ENCODE measurements at places on chromosomes 12 and 14.

GRCh38 chr12:53495903-53496751, 3.1 kb downstream of the MAP3K12 start:
- peak; percentile 82 for DNase-seq

DNA sequence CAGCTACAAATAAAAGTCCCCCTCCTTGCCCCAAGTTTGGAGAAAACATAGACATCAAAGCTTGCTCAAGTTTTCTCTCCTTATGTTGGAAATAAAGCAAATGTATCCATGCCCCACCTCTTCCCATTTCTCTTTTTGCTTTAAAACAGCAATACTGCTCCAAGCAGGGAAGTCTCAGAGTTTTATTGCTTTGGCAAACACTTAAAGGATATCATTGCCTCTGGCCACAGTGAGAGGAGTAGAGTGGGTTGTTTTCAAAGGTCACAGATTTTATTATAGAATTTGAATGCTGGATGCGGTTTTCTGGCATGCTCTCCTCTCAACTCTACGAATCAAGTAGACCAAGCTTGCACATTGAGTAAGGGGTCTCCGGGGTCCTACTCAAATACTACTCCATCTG, 149.7 kb downstream of the TTC7B start:
- no peak for DNase-seq

- no peak for DNase-seq
Observed at GRCh38 chr14:85224241-85224640, 305.7 kb upstream of the FLRT2 start.

- no peak for DNase-seq
Observed at GRCh38 chr12:27901959-27902358, 70.6 kb downstream of the PTHLH start.

DNA sequence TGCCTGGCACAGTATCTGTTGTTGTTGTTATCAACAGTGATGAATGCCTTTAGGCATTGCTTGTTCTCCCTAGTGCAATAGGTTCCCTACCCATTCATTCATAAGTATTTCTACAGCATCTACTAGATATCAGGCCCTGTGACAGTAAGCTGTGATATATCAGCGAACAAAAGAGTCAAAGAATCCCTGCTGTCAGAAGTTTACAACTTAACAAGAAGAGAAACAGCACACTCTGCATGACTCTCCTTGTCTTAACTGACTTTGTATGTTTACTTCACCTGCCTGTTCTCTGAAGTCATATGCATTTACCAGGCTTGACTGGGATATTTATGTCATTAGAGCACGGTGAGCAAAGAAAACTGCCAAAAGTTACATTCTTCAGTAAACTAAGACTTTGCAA, 452.2 kb upstream of the RPL10L start:
- DNase-seq, result no peak

- no peak for DNase-seq
Observed at GRCh38 chr14:21860172-21860571, 186.6 kb upstream of the OR4E1 start.

DNA sequence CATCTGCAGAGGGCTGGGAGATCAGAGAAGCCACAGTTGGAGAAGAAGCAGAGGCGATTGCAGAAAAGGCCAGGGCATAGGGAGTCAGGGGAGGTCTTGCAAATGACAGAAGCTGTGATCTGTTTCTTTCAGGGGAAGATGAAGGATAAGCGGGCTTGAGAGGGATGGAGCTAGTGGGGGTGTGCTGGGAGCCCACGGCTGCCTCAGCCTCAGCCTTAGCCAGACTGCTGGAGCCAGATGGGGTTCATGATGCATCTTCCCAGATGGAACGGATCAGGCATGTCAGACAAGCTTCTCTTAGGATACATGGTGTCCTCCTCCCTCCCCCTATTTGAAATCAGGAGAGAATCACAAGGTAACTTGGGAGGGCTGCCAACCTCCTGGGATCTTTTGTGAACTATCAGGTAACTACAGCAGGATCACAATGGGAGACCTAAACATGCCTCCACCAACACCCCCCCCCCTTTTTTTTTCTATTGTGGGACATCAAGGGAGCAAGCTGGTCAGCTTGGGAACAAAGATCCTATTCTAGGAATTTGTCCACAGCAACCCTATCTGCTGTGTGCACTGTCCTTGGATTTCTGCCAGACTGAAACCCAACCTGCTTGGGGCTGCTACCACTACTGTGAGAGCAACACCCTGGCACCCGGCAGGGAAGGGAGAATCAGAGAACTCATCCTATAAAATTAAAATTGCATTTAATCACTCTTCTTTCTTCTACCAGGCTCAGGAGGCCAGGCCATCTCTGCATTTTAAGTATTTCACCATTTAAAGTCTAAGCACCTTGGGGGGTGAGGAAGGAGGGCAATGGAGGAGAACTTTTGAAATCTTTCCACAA, 10.7 kb upstream of the ATP2A2 start:
- peak; percentile 65 for DNase-seq

GRCh38 chr14:61178226-61179060, 102.7 kb downstream of the TMEM30B start:
- no peak for DNase-seq

DNA sequence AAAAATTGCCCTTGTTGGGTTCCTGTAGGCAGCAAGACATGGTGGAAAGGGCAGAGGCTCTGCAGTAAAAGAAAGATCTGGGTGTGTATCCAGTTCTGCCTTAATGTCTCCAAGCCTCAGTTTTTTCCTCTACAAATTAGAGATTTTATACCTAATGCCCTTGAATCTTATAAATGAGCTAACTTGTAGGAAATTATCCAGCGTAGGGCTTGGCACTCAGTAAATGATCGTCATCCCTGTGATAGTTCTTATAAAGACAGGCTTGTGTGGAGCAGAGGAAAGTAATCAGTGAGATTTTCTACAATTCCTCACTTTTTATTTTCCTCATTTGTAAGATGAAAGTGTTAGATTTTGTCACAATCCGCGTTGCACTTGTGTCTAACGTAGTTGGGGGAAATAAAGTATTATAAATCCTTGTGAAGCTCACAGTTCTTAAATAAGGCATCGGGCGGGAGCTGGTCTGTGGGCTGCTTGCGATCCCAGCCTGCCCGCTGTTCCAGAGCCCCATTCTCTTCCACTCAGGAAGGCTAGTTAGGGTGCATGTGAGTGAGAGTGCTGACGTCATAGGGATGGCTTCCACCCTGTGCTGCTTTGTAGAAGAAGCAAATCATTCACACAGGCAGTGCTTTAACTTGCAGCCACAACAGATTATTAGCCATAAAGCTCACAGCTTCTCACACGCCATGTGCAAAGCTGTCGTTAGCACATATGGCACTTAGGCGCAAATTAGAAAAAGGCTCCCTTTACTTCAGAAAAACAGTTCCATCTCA, 87.6 kb downstream of the EML1 start:
- no peak for DNase-seq

DNA sequence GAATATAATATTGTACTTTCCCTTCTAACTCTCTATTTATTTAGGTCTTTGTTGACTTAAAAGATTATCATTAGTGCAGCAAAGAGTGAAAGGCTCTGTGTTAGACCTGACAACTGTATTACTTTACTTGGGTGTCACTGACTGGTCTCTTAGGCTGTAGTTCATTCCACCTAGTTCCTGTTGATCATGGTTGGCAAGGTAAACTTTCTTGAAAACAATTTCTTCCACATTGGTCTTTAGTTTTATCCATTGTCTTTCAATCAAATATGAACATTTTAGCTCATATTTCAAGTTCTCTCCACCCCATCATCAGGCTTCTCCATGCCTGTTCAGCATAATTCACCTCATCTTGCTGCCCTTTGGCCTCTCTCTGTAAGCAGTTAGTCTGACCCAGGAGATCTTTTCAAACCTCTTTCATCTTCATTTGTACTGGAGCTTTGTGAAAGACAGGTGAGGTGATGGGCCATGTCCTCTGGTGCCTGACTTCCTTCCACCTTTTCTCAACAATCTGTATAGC, 32.1 kb upstream of the PPM1H start:
- DNase-seq, result no peak

DNA sequence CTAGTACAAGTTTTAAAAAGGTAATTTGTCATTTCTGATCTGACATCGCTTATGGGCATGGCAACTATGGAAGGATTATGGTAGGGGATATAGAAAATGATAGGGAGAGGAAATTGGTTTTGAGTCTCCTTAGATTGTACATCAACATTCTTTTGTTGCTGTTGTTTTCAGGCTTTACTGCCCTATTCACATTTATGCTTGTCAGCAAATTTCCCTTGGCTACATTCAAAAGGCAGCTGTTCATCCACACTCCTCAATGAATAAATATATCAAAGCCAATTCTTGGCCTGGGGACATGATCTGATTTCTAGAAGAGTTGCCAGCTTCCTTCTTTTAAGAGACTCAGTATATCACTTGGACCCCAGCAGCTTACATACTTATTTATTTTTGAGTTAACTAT, 283.4 kb downstream of the CEP128 start:
- DNase-seq, result no peak

GRCh38 chr12:102298022-102298421, 100.4 kb upstream of the PMCH start:
- no peak for DNase-seq

GRCh38 chr12:83767723-83768122, 1081.0 kb downstream of the TMTC2 start:
- DNase-seq, result no peak

- no peak for DNase-seq
Observed at GRCh38 chr14:58796242-58797009, 158.7 kb downstream of the DACT1 start.

DNA sequence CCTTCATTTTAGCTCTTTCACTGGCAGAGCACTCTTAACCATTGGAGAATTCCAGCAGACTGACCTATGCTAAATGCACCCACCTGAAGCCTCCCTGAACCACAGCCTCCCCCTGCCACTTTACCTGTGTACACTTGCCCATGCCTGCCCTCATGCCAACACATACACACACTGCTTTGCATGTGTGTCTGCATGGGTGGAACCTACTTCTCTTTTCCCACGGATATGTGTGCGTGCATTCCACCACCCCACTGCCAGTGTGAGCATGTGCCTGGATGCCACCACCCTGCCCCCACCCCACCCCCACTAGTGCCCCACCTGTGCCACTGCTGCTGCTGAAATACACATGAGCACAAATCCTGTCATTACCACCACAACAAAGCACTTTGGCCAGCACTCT, 49.5 kb upstream of the EEA1 start:
- DNase-seq, result no peak

DNA sequence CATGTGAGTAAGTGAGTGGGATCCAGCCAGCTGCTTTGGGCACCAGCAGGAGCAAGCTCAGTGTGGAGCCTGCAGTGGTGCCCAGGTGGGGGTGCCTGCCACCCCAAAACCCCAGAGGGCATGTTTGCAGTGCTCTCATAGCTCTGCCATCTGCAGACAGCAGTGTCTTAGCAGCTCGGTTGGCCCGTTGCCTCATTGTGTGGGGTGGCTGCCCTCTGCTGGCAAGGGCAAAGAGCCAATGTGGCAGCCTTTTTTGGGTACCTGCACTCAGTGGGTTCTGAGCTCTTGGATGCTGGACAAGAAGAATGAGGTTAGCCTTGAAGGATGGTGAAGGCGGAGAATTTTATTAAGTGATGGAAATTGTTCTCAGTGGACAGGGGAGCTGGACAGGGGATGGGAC, 52.3 kb downstream of the NEUROD4 start:
- no peak for DNase-seq

- DNase-seq, result no peak
Observed at GRCh38 chr12:4506870-4507269, 31.8 kb upstream of the RAD51AP1 start.

GRCh38 chr12:19186722-19187661, 57.5 kb downstream of the PLEKHA5 start:
- no peak for DNase-seq

DNA sequence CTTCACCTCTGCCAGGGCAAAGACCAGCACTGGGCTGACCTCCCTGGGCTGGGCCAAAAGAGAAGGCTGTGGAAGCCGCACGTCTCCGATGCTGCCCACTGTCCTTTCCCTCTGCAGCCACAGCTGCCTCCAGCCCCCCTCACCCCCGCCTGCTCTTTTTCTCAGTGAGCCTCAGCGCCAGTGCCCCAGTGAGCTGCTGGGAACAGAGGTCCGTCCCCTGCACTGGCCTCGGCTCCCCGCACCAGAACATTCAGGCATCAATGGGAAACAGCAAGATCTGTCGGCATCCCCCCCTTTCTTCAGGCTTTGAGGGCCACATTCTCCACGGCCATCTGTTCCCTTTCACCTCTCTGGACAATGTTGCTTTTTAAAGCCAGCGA, 398.1 kb downstream of the ZFP36L1 start:
- peak; percentile 33 for DNase-seq

GRCh38 chr12:129394177-129394825, 509.5 kb downstream of the TMEM132D start:
- DNase-seq, result no peak

GRCh38 chr14:102316338-102316742, 3.2 kb upstream of the ZNF839 start:
- DNase-seq, result peak; percentile 39

GRCh38 chr14:94501588-94502516, 7.4 kb downstream of the SERPINA12 start:
- no peak for DNase-seq

DNA sequence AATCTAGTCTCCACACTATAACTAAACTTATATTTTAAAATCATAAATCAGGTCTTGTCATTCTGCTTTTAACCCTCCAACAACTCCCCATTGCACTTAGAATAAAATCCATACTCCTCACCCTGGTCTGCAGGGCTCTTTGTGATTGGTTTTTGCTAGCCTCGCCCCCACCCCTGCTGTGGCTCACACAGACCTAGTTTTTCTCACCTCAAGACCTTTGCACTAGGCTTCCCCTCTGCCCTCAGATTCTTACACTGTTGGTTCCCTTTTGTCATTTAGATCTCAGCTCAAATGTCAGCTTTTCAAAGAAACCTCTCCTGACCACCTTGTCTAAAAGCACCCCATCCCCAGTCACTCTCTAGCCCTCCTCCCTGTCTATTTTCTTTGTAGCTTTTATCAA, 10.7 kb upstream of the LHX5 start:
- no peak for DNase-seq

DNA sequence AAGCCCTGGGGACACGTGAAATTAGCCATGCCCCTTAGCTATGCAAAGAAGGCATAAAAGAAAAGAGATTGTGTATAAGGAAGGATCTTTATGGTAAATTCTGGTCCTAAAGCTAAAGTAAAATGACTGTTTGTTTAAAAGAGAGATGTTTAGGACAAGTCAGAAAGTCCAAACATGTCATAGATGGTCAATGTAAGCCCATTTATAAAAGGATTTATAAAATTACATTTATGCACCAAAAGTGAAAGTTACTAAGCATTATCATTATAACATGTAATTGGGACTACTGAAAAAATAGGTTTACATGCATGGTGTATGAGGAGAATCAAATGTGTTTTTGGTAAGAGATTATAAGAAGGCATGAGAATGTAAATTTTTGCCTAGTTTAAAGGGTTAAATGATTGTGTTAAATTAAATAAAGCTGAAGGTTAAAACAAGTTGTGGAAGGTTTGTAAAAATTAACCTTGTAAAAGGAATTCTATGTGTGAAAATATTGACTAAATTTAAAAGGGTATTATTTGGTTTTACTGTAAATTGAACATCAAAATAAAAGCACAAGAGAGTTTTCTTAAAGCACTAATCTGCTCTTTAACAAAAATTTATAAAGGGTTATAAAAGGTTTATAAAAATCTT, 50.4 kb upstream of the TSPAN8 start:
- DNase-seq, result no peak

DNA sequence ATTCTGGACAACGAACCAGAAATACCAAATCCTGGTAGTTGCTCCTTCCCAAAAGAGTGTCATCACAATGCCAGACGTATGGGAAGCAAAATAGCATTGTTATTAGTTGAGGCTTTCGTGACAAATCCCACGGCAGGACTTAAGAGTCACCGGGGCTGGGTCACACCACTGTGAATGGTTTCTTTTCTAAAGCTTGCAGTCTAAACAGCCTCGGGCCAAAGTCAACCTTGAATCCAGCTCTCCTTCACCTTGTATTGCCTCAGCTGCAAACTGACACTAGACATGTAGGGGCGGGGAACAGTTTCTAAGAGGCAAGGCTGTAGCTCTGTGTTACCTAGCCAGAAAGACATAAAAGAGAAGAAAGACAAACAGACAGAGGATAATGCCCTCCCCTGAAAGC, 734.8 kb downstream of the MED13L start:
- DNase-seq, result no peak

Data from uterus (tissue), 4 donors.